Activated CD4-positive, CD25-positive, alpha-beta regulatory T cell (primary cell): ENCODE measurements at places on chromosomes 11 and 22.

DNA sequence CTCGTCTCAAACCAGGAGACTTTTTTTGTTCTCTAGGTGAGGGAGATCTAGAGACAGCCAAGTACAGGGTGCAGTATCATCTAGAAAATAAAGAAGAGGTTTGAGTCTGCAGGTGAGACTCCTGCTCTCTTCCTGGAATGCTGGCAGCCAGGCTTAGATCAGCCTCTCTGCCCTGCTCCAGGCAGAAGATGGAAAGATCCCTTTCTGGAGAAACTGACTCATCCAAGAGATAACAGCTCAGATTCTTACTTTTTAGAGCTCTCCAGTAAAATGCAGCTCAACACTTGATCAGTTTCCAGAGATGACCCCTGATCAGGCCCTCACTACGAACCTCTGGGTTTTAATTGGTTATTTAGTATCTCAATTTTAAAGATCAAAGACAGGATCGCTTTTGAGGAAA is 44.6 kb upstream of the EHF start:
- DNase-seq = no peak

DNA sequence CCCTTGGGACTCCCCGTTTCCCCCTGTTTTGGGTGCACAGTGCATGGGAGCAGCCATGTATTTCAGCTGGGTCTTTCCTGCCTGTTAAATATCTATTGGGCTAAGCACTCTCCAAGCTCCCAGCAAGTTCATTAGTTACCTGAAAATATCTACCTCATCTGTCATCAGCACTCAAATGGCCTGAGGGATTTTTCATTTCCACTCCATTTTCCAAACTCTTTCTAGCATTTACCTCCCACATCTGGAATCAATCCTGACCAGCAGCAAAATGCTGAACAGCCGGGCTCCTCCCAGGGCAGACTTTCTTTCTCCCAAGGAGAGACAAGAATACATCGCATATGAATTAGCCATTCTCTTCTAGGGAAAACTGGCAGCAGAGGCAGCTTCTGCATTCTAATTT is 273.5 kb upstream of the MPPED2 start:
- DNase-seq = no peak

GRCh38 chr11:116837231-116838091 is at the start of gene APOA1:
APOA1 (minus strand) TSS chr11:116837622; CDS start chr11:116837387, 235 bp downstream.
- no peak for DNase-seq

- DNase-seq = no peak
Observed at GRCh38 chr11:108369064-108369463, 98.3 kb downstream of the C11orf65 start.

DNA sequence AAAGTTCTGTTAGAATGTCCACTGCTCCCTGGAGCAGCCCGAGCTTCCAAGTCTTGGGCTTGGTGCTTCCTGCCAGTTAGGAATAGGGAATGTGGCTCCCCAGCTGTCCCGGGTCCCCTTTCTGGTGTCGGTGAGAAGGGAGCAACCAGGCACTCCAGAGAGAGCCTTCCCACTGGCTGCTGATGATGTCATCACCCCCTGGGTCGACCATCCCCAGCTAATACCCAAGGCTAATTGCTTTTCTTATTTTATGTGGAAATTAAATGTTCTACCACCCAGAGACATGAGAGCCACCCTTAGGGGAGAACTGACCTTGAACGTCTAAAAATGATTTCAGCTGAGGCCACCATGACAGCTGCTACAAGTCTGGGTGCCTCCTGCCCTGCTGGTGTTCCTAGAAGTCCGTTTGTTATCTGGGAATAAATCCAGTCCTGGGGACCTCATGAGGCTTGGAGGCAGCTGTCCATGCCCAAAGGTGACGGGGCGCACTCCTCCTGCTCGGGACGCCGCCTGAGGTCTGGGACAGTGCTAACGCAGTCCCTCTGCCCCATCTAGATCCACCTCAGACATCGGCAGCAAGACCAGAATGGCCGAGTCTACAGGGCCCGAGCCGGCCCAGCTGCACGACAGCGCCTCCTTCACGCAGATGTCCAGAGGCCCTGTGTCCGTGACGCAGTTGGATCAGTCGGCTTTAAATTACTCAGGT is 42.3 kb downstream of the C11orf91 start:
- no peak for DNase-seq

- no peak for DNase-seq
Observed at GRCh38 chr11:28537822-28538221, 429.6 kb downstream of the METTL15 start.

DNA sequence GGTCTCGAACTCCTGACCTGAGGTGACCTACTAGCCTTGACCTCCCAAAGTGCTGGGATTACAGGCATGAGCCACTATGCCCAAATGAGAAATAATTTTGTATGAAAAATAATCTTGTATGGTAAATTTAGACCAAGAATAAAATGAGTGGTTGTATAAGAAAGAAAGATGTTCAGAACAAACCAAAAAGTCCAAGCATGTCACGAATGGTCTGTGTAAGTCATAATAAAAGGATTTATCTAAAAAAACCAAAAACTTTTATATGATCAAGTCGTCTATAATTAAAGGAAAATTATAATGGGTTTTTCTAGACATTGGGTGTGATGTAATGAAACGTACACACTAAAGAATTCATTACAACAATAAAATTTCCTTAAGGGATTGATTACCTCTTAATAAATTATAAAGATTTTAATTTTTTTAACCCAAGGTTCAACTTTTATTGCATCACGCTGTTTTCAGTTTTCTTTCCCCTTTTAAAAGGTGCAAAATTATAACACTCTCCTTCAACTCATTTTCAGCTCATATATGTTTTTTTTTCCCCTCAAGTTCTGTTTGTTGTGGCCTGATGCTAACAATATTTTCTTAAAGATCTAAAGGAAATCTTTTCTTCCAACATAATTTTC is 8.9 kb upstream of the AQP11 start:
- no peak for DNase-seq

- no peak for DNase-seq
Observed at GRCh38 chr11:7677071-7677470, 3.8 kb upstream of the CYB5R2 start.

DNA sequence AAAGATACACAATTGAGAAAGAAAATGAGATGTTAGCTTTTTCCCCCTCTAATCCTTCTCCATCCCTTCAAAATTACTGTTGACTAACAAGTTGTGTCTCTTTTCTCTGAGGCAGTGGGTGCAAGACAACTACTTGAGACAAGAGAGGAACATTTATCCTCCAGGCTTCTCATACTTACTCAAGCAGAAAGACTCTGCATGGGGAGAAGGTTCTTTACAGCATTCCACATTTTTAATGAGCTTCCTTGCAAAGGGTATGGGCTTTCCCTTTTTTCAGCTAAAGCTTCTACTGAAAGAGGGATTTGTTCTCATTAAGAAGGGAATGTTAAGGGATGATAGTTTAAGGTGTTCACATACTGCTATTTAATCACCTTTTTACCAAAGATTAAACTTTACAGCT is 47.8 kb downstream of the PAX6 start:
- DNase-seq = no peak

- no peak for DNase-seq
Observed at GRCh38 chr11:3950996-3951660, 95.7 kb downstream of the STIM1 start.

DNA sequence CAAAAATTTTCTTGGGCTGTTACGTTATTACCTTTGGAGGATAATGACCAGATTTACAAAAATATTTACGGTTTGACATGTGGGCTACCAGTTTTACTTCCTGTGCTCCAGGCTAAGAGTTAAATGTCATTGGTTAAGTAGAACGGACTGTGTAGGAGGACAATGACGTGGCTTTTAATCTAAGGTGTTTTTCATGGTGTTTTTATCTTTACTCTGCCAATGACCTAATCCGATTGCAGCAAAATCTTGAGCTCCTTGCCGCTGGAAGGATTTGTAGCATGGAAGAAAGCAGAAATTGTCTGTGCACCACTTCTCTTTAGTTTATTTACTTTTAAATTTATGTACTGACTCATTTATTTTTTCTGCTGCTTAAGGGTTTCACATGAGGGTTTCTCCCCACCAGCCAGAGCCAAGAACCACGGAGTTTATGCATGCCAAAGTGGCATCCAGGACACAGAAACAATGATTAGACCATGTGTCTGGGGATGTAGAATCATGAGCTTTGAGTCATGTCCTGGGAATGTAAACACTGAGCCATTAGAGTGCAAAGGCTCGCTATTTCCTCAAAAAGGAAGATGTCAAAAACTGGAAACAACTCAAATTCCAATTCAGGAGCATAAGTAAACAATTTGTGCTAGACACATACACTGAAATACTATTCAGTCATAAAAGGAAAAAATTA is 1.9 kb upstream of the CARD16 start:
- no peak for DNase-seq

GRCh38 chr22:49369726-49370626 is 457.7 kb downstream of the BRD1 start:
- DNase-seq = no peak
